8988T (cell line): ENCODE measurements at places on chromosomes 3 and 15.

GRCh38 chr3:25306705-25307104, 121.4 kb upstream of the RARB start:
- DNase-seq = no peak

DNA sequence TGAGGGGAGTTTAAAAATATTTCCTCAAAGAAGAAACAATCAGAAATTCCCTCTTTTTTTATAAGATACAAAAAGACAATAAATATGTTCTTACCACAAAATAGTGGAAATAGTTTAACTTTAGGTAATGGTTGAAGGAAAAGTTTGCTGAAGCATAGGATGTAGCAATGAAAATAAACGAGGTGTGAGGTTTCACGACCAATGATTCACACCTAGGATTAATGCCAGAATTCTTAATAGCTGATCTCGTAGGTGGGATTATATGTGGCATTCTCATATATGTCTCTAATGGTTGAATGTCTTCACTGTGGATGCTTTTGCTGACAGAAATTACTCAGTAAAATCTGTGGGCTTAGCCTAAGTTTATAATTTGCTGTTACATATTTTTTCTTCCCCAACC, 467.7 kb downstream of the FGF12 start:
- DNase-seq = no peak

DNA sequence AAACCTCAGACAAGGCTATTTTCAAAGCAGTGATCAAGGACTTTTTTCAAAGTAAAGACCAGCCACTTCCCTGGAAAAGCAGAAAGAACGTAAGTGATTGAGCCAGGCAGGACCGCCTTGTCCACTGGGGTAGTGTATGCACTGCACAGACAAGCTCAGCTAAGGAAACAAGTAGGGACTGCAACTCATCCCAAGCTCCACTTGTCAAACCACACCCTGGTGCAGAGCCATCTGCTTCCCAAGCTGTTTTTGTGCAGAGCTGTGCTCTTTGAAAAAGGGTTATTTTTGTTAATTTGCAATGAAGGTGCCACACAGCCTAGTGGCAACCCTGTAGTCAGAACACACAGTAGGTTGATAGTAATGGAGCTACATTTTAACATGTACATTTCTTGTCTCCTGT, 193.3 kb downstream of the ADAMTS9 start:
- no peak for DNase-seq

DNA sequence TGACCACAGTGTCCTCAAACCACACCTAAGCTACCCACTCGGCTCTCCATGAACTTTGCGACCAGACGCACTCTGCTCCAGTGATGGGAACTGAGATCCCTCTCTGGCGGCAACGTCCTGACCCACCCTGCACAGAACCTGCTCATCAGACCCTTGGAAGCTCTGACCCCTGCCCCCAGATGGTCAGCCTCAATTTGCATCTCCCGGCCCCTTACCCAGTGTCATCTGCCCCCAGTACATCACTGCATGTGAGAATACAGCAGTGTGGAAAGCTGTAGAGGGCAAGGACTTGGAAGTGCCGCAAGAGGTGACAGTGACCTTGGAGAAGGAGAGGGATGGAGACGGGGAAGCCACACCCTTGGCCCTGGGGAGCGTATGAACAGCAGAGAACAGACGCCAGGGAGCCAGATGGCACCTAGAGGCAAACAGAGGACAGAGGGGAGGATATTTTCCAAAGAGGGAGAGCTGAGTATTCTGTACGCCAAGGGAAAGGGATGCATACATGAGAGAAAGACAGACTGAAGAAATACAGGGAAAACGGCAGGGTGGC, 192.0 kb downstream of the XXYLT1 start:
- no peak for DNase-seq

GRCh38 chr3:98151241-98151640, 4.0 kb downstream of the OR5H14 start:
- DNase-seq = no peak

DNA sequence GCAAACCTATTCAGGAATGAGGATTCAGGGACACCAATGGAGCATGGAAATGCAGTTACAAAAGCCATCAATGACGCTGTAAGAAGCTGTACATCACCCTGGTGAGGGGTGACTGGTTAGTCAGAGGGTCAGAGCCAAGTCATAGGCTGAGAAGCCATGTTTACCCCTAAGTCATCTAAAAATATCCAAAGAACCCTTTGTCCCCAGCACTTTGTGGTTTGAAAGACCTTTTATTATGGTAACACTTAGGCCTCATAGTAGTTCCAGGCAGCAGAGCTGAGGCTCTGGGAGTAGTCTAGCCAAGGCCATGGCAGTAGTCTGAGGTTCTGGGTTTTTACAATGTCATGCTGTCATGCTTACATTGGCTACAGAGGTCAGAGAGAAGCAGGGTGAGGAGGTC, 131.2 kb downstream of the CTNNB1 start:
- DNase-seq = no peak

- no peak for DNase-seq
Measured at GRCh38 chr3:110608566-110608965, 463.1 kb upstream of the NECTIN3 start.

- no peak for DNase-seq
Measured at GRCh38 chr3:37626736-37627565, 234.7 kb upstream of the CTDSPL start.

- DNase-seq = no peak
Measured at GRCh38 chr15:53539878-53540277, 219.6 kb downstream of the WDR72 start.

GRCh38 chr3:78818161-78818985, 949.4 kb downstream of the ROBO1 start:
- no peak for DNase-seq

DNA sequence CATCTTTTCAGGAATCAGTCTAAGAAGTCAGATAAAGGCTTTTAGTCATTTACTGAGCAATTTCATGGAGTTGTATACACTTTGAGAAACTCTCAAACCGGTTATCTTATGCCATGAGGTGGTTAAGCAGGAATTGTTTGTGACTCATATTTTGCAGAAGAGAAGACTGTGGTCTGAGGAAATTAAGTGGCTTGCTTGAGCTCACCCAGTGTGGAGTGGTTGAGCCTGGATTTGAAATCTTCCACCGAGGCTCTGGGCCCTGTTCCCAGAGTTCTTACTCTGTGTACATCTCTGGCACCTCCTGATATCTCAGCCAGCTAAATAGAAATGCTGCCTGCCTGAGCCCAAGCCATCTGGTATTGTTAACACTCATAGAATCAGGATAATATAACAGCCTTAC, 37.8 kb upstream of the BCL6 start:
- no peak for DNase-seq

DNA sequence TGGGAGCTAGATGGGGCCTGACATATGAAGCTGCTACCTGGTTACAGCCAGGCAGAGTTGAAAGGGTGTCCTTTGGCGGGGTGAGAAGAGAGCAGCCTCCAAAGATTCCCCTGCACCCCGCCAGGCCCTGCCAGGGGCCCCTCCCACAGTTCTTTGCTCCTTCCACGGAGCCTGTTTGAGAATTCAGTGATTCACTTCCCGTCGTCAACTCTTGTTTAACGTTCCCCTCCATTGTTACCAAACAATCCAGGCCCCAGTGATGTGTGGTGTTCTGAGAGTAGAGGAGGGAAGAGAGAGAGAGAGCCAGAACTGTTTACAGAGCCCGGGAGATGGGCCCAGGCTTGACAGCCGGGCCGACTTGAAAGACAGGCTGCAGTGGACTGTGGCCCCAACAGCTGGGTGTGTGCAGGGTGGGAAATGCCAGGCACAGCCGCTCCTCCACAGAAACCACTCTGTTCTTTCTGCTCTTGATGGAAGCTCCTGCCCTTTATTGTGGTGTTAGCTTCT, 81.5 kb downstream of the SMAD3 start:
- no peak for DNase-seq

- DNase-seq = no peak
Measured at GRCh38 chr15:59936741-59937140, 67.4 kb upstream of the FOXB1 start.

DNA sequence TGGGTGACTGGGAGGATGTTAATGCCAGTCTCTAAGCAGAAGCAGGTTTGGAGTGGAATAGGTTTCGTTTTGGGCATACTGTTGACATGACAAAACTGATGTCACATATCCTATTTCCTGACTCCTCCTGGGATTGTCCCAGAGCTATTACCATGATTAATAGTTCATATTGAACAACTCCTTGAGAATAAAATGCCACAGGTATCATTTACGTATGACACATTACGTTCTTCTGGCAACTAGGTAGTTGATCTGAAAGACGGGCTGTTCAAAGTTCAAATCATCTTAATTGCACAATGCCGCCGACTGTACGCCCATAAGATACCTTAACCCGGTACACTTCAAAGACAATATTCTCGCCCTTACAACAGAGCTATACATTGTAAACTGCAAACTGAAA, 1.4 kb upstream of the RAB5A start:
- DNase-seq = no peak

DNA sequence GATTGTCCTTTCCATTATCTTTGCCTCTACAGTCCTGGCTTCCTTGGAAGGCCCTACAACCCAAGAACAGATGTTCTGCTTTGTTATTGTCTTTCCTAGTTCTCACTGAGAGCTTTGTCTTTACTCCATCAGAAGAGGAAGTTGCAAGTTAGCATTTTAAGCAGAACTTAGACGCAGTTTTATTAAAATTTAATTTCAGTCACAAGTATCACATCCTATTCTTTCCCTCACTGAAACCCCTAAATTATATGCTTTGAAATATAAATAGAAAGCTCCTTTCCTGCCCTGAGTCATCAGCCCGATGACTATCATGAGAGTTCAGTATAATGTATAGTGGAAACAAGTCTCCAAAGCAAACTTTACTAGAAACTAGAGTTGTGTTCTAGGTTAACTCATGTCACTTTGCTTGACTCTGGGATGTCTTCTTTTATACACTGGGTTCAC, 291.2 kb upstream of the RBMS3 start:
- DNase-seq = no peak

DNA sequence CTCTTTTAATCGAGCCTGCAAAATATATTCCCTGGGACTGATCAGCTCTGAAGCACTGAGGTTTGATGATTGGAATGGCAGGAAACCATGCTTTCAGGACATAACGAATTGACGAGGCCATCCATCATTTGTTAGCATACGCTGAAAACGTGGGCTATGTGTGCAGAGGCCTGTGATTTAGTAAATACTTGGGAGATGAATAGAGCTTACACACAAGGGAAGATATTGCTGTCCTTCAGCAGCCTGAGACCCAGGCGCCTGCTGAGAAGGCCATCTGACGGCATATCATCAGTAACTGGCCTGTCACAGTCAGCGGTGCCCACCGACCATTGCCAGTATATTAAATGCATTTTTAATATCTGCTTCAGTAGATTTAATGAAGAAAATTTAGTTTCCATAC, 16.2 kb downstream of the CDIN1 start:
- DNase-seq = no peak

DNA sequence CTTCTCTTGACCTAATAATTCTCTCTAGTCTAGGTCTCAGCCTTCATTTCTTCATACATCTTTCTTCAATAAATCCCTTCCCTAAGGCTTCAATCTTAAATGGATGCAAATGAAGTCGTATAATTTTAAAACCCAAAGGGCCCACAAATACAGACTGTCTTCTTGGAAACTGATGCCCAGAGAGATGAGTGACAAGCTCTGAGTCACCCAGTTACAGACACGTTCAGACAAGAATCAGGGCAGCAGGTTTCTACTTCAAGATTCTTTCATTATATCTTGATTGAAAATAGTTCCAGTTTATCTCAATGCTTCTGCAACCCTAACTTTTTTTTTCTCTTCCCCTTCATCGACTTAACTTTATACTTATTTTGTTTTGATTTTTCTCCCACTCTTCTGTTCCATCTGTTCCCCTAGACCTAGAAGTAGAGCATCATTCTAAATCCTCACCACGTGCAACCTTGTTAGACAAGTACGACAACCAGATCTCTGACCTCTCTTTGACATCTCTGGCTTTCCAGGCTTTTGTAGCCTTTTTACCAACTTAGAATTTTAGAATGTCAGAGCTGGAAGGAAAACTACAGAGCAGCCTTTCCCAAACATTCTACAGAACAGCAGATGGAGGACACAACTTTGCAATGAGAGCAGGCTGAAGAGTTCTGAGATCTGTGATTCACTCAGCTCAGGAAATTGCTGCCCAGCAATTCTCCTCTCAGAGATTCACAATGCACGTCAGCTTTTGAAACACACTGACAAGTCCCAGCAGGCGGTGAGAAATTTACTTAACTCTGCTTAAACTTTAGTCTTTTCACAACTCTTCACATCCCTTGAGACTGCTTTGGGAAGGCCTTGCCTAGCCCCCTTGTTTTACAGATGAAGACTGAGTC, 25.3 kb downstream of the NCEH1 start:
- no peak for DNase-seq

DNA sequence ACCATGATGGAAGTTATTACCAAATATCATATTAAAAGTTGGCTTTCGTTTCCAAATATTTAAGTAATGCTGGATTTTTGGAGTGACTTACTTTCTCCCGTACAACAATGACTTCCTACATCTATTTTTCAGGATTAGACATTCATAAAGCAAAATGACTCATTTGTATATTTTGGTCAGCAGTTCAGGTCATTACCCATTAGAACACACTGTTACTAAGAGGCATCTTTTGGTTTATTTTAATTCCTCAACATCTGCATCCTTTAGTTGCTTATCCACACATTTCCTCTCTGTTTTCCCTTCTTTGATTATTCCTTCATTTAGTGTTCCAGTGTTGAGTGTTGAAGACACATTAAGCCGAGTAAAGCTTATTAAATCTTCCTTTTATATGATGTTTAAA, 348.2 kb downstream of the NAALADL2 start:
- DNase-seq = no peak

- no peak for DNase-seq
Measured at GRCh38 chr3:23750573-23751210, 55.1 kb upstream of the UBE2E1 start.

DNA sequence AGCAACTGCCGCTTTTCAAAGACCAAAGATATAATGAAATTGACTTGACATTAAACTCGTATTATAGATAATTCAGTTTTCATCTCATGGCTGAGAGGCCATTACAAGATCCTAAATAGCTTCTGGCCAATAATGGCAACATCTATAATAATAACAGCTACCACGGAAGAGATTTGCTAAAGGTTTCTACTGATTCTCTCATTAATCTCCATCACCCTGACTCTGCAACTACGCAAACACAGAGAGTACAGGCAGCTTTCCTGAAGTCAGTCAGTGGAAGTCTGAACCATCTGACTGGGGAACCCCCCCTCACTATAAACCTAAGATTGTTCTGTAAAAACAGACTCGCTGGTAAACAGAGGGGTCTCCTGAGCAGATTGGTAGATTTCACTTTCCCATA, 257.1 kb downstream of the MAGI1 start:
- no peak for DNase-seq

DNA sequence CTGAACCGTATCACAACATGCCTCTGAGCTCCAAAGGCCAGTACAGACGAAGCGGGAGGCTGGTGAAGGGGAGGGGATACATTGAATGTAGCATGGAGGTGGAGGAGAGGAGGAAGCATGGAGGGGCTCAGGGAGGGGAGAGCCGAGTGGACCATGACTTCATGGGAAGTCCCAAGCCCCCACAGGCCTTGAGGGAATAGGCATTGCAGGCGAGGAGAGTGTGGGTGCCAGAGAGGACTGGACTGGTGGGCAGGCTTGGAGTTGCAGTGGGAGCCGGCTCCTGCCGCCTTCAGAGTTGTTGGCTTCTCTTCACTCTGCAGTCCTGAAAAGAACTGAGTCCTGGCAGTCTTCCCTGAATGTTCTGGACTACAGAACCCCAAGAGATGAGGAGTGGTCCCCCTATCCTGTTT, 3.3 kb upstream of the RNU6-1 start:
- no peak for DNase-seq
